WERI-Rb-1 (cell line): ENCODE measurements at places on chromosomes 2 and 18.
A peak's percentile ranks its signal among the peaks of the same experiment; 100 is the strongest.

DNA sequence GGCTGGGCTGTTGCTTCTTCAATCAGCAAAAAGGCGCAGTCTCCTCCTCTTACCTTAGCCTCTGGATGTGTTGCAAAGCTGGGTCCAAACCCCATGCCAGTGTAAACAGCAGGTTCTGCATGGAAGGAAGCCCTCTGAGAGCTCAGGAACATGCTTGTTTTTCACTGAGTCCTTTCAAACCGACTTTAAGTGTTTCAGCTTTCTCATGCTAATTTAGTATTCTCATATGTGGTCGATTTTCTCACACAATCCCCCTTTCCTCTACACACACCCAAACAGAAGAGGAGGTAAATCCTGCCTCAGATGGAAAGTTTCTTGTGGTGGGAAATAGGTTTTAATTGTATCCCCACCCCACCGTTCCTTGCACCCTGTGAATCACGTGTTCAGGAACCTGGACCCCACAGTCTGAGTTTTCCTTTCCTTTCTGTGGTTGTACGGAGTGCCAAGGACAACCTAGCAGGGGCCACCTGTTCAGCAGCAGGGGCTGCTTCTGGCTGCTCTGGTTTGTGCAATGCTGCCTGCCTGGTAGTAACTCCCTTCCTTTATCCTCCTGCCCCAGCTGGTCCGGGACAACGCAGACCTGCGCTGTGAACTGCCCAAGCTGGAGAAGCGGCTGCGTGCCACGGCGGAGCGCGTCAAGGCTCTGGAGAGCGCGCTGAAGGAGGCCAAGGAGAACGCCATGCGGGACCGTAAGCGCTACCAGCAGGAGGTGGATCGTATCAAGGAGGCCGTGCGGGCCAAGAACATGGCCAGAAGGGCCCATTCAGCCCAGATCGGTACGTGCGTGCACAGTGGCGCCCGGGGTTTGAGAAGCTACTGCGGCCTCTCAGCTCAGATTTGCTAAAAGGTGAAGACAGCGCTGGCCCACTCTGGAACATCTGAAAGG is 28.7 kb upstream of the LYPD6B start:
- DNase-seq, result no peak

DNA sequence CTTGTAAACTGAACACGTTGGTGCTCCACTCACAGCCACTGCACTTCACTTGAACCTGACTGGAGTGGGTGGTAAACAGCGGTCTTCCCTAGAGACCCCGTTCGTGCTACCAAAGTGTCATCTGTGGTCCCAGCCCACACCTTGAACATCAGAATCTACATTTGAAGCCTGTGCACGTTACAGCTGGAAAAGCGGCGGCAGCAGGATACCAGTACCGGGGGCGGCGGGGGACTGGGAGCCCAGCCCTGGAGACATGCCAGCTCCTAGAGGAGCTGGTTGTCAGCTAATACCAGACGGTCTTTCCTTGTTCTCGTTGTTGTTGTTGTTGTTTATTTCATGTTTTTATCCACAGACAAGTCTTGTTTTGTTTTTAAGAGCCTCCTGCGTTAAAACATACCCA is 156.7 kb downstream of the WDSUB1 start:
- no peak for DNase-seq

GRCh38 chr18:11066038-11066437 is 83.3 kb downstream of the PIEZO2 start:
- DNase-seq, result no peak

DNA sequence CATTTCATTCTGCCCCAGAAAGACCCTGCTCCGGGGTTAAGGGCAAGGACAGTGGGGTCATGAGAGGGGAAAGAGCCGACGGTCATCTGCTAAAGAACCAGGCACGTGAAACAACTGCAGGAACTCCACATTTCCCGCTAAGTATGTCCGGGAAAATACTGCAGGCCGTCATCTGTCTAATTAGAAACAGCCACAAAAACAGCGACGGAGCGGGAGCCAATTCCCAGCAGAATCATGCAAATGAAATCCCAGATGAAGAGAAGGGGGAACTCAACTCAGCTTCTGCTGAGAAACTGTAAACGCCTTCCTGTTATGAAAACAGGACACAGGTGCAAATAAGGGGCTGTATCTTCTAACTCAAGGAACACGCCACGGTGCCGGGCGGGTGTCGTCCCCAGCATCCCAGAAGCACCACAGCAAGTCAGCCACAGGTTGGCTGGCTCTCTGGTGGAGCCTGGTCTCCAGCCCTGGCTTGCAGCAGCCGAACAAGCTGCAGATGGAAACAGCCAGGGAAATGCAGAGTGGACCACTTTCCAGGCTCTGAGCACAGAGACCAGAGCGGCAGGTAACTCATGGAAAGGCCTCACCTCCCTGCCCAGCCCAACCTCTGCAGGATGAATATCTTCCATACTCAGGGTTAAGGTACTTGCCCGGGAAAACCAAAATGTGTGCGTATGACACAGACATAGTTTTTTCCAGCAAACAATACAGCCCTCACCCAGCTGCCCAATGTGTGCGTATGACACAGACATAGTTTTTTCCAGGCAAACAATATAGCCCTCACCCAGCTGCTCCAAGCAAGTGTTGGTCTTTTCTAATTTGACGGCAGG is 28.9 kb downstream of the PXDN start:
- DNase-seq, result no peak

GRCh38 chr2:240642806-240643092 is 17.5 kb downstream of the GPR35 start:
- DNase-seq, result no peak

GRCh38 chr18:2729757-2730156 is 74.2 kb downstream of the SMCHD1 start:
- no peak for DNase-seq

DNA sequence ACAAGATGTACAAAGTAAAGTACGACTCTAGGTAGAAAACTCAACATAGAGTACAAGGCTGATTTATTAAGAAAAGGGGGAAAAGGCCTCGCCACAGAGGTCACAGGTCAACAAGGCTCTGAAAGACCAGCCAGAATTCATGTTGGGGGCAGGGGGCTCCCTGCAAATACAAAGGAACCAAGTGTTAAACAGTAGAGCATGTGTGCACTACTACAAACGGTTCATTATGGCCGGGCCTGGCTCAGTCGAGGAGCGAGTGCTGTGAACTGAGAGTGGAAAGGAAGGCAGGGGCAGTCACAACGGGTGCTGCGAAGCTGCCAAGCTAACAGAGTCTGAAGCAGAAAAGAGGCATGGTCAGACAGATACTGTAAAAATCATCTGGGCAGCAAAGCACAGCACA is 77.1 kb downstream of the MBOAT2 start:
- no peak for DNase-seq

DNA sequence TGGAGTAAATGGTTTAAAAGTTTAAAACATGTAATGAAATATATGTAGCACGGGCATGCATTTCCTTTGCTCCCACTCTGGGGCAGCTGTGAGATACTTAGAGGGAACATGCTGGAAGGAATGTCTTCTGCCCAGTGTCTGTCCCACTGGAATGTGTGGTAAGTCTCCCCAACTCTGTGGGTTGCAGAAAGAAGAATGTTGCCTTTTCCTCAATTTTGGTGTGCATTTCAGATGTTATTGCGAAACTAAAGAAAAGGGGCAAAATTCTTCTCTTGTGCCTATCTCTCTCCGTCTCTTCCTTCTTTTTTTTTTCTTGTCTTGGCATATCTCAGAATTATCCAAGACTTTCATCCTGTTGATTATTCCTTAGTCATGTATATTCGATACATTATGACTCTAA is 201.1 kb downstream of the SH3RF3 start:
- no peak for DNase-seq

DNA sequence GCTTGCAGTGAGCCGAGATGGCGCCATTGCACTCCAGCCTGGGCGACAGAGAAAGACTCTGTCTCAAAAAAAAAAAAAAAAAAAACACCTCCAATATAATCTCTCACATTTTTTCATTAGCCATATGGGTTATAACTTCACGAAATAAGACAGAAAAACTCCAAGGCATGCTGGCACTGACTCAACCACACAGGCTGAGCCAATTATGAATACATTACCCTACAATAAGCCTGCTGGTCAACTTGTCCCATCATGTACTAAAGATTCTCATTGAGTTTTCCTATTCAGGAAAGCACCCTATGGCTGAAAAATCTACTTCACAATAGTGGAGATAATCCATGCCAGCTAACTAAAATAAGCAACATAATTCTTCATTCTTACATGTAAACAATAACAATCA is 12.8 kb upstream of the MAP3K20 start:
- no peak for DNase-seq

DNA sequence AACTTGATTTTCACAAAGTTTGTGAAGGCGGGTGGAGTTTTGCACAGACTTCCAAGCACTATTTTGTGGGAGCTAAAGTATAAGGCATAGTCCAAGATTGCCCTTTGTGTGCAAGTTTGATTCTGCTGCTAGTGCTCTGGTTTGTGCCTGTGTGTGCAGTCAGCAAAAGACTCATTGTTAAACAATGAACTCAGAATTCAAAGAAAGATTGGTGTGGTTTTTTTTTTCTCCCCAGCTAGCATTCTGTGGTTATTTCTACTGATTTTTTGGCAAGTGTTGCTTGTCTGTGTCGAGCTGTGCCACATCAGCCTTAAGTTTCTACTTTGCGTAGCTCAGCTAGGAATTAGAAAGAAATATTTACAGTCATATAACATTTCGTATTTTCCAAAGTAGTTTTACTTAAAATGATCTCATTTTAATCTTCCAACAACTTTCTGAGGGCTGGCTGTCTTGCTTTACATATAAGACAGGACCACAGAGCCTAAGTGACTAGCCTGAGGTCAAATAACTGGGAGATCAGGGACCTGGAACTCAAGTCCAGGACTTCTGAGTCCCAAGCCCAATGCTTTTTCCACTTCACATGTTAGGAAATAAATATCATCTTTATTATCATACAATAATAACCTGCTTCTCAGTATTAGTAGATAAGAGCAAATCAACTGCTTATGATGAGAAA is 69.8 kb downstream of the BABAM2 start:
- DNase-seq, result no peak

- no peak for DNase-seq
These were observed 89.9 kb downstream of the NOL10 start for GRCh38 chr2:10599921-10600320.

GRCh38 chr2:237474931-237475703 is 11.9 kb upstream of the MLPH start:
- peak; percentile 82 for DNase-seq

DNA sequence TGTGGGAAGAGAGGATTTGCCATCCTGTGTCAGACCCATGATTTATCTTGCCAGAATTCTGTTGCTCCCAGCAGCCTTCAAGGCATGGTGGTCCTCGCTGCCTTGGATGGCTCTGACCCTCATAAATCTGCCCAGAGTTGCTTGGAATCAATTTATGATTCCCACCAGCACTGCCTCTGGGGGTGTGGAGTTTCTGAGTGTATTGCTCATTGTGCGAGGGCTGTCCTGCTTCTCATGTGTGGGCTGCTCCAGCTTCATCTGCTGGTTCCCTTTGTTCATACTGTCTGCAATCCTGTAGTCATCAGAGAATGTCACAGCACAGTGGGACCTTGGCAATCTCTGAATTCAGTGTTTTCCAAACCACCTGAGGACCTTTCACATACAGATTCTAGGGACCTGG is 139.8 kb downstream of the CLIP4 start:
- no peak for DNase-seq

DNA sequence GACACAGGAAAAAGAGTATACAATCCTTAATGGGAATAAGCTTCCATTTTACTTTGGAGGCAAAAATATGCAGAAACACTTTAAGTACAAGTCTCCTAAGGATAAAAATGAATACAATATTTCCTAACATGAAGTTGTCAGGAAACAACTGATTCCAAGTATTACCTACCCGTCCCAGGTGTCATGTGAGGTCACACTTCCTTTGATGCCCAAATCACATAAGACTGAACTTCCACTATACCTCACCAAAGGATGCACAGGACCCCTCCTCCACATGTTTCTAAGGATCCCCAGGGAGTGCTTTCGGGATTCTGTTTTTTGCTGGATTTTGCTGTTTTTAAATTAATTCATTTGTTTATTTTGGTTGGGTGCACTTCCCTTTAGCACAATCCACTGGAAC is 438.5 kb upstream of the TCF4 start:
- DNase-seq, result no peak

- peak; percentile 40 for DNase-seq
These were observed 38.7 kb downstream of the REEP1 start for GRCh38 chr2:86298411-86299390.

DNA sequence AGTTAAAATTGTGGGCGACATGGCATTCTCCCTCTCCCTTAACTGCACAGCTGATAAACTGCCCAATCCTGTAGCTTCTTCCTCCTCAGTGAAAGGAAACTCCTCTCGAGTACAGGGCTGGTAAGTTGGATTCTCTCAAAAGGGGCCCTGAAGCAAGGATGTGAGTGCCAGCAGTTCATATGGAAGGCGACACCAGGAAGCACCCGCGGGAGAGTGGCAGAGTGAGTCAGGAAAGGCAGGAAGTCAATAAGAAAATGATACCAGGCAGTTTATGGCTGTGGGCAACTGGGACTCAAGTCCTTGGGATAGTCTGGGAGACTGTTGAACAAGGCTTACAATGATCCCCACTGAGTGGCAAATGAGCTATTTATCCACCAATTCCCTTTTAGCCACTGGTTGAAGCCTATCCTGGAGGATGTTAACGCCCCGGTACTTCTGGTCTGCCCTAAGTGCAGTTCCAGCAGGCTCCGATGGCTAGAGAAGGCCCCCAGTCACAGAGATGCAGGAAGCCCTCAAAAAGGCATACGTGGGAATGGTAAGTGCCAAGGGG is 34.8 kb downstream of the ABHD3 start:
- no peak for DNase-seq

GRCh38 chr2:150690870-150691269 is 203.4 kb upstream of the RND3 start:
- no peak for DNase-seq

GRCh38 chr18:54828986-54829385 is 709 bp downstream of the RAB27B start:
- no peak for DNase-seq

DNA sequence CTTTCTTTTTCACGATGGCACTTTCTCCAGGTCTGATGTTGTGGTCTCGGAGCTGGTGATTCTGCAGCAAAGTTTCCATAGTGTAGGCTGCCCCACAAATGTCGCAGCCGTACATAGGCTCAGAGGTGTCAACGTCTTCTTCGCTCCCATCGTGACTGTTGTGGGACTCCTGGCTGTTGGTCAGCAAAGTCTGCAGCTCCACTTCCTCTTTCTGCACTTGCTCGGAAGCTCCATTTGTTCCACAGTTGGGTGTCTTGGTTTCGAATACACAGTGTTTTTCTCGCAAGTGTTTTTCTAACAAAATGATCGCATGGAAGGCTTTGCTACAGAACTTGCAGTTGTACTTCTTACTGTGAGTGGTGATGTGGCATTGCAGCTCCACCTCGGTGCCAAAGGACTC is 126.8 kb downstream of the ZNF521 start:
- DNase-seq, result no peak

DNA sequence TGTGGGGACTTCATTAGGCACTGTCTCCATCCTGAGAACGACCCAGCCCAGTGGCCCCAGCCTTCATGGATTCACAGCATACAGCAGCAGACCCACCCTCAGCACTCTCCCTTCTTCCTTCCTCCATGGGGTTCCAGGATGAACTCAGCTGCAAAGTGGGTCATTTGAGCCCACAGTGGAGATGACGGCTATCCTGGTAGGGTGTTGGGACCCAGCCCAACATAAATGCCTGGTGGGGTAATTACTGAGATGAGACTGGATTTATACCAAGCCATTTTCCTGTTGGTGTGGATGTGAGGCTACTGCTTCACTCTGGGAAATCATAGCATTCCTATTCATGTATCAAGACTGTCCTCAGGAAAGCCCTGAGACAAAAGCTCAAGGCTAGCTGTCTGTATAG is 536.7 kb upstream of the TNP1 start:
- DNase-seq, result no peak

GRCh38 chr2:212912445-212913103 is 238.8 kb downstream of the IKZF2 start:
- DNase-seq, result no peak
